ENCODE measurements at places on chromosomes 3 and 15.

DNA sequence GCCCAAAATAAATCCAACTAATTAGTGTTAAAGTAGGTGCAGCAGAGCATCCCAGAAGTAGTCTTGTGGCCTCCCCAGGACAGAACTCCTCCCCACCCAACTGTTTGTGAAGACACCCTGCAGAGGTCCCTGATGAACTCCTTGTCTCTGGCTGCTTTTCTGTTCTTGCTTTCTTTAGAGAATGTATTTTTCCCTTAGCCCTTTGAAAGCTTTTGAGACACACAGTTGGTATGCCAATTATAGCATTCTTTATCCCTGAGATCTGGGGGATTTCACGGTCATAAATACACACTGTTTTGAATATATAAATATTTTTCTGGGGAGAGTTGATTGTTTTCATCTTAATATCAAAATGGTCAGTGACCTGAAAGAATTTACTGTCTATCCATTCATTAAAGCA lies 9.8 kb downstream of the TFG start:
- no peak for DNase-seq

DNA sequence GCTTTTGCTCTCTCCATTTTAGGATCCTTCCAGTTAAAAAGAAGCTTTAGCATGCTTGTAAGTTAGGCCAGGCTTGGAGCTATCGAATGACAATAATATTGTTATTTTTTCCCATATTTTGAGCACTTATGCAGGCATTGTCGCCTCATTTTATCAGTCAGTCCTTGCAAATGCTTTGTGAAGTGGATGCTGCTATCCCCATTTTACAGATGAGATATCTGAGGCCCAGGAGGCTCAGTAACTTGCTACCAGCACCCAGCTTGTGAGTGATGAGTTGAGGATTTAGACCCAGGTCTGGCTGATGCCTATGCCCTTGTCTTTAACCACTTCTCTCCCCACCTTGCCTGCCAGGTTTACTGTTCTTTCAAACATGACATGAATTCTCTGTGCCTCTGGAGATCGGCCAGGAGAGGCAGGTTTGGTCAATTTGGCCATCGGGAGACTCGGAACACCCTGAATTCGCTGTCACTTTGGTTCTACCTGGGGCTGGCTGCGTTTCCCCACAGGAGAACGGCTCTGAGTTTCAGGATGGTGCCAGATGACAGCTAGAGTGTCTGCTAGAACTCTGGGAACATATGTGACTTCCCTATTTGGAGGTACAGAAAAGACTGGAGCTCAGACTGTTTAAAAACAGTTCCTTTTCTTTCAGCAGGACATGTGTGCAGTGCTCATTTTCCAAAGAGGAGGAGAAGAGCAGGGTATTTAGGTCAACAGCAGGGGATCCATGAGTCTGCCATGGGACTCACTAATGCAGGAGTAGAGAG lies 25.5 kb upstream of the ZNF710 start:
- no peak for DNase-seq

DNA sequence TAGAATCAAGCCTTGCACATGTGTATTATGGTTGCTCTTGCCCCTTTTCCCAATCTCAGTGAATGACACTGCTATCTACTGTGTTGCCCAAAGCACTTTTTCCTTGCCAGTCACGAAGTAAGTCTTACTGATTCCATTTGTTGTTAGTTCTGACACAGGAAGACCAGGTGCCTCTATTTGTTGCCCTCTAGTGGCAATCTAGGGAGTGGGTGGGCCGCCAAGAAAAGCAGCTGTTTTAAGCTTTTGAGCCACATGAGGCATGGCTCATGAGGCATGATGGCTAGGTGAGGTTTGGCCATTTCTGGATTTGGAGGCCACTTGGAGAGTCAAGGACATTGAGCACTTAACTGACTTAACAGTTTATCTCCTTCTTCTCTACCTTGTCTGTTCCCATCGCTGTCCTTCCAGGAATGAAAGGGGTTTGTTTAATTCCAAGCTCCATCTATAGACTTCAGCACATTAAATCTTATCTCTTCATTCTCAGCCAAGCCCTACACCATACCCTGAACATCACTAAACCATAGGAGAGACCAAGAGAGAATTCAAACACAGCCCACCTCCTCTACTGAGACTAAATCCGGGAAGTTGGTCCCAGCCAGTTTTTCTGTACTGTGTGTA lies 103.1 kb downstream of the HCN4 start:
- DNase-seq: peak; percentile 68

DNA sequence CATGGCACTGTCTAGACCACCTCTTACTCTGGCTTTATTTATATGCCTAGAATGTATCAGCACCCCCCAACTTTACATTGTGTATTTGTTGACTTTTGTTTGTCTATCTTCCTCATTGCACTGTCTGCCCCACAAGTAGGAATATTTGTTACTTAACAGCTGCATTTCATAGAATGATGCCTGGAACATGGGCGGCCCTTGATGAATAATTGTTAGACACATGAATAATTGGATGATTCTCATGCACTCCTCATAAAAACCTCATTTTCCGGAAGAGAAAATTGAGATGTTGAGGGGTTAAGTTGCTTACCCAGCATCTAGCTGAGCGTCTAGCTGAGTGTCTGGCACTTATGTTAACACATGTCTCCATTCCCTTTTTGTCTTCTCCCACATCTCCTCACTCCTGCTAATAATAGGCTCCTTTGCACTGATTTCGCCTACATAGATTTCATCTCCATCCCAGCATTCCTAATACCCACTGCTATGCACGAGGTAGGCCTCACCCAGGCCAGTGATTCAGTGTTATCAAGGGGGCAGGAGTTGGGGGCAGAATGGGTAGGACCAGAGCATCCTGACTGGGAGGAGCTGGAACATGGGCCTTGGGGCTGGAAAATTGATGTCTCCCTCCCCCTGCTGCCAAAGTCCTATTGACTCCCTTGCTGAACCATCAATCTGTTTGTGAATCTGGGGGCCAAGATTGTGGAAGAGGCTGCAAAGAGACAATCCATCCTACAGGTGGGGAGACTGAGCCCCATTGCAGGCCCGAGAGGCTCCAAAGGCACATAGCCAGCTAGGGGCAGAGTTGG lies 7.8 kb upstream of the WNT7A start:
- DNase-seq: no peak

DNA sequence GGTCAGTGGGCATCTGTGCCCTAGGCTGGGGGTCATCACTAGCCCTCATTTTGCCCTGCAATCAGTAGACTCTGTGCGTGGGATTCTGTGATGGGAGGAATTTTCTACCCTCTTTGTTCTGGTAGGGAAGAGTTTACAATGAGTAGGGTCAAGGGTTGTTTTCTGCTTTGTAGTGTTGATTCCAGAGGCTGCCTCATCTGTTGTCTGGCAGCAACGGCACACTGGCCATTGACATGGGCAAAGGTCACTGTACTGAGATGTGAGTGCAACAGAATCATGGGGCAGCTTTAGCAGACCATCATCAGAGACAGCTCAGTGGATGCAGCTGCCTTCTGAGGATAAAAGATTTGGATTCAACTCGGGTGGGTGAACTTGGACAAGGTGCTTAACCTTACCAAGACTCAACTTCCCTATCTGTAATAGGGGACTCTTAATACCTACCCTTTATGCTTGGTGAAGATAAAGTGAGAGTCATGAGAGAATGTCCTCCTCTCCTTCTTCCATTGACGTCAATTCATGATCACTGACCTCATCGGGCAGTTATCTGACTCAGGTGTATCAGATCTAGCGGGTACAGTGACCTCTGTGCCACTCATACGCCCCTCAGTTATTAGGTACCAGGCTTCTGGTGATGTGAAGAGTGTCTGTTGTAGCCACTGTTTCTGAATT lies 127.5 kb downstream of the RPLP1 start:
- DNase-seq: no peak

DNA sequence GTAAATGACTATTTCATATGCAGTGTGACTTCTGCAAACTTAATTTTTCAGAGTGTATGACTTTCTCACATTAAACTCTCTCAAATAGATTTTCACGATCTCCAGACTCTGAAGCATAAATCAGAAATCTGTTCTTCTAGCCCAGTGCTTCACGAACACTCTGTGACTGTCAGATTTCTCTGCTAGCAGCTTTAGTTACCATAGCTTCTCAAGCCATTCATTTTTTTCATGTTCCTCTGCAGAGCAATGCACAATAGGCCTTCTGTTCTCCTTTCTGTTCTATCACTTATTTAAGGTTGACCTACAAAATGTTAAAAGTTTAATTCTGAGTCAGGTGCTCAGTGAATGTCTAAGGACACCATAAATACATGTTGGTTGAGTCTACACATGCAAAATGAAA lies 1102.2 kb downstream of the TUSC7 start:
- DNase-seq: no peak

DNA sequence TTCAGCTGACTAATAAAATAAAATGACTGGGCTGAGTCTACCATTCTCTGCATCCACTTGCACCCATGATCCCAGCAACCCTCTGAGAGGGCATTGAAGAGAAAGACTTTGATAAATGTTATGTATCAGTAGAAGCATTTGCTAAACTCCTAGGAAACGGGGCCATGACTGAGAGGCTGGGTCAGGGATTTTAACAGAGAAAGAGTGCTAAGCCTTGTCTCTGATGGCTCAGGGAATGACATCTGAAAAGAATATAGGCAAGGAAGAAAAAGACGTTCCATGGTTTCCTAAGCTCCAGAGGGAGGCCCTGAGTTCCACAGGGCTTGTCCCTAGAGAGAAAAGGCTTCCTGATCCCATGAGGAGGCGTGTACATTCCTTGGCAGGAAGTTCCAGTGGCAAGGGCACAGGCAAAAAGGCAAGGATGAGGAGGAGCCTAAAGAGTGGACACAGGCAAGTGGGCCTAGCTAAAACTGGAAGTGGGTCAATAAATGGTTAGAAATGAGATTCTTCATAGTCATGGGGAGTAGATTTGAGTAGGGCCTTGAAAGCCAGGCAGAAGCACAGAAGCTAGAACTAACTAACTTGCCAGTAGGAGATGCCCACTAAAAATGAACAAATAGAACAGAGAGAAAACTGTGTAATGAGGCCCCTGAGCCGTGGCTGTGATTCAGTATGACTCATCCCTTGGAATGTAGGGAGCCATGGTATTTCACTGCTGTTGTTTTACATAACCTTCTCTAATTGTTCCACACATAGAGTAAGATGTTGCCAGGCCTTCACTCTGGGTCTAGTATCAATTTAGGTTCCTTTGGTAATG lies 44.9 kb upstream of the MANF start:
- peak; percentile 91 for DNase-seq

GRCh38 chr3:63383040-63383439 lies 104.9 kb downstream of the SYNPR start:
- DNase-seq: no peak

DNA sequence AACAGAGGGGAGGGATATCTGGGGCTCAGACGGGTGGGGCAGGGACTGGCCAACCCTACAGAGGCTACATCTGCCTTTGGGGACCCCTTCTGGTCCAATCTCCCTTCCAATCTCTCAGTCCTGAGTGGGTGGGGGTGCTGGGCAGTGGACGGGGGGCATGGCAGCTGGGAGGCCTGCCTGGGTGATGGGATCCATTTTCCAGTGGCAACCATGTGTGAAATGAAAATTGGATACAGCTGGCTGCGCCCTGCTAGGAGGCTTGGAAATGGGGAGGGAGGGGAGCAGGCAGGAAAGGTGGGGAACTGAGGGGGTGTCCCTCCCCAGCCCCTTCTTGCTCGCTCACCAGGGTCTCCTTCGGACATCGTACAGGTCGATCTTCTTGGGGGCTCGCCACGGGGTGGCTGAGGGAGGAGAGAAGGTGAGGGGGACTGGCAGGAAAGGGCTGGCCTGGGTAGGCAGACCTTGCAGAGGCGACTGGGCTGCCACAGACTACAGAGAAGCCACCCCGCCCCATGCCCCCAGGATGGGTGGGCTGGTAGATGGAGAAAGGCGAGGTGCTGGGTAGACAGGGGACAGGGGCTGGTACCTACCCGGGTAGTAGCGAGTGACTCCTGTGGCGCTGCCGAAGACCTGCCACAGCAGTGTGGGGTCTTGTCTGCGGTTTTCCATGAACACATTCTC lies 21.2 kb upstream of the TMEM115 start:
- no peak for DNase-seq

GRCh38 chr3:12559520-12559919 lies 2.6 kb downstream of the MKRN2 start:
- no peak for DNase-seq

DNA sequence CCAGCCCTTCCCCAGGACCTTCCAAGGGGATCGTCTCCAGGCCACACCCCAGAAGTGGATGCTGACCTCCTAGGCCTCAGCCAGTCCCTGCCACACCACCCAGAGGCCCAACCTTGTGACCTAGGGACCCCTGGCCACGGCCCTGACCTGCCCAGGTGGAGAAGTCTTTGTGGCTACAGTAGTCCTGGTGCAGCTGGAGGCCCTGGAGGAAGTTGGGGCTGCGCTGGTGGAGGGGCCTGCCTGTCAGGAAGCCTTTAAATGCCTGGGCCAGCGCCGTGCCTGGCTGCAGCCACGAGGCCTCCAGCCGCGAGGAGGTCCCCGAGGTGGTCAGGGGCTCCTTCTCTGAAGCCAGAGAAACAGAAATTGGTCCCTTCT lies 23.4 kb downstream of the PLA2G4D start:
- no peak for DNase-seq

GRCh38 chr15:40340740-40341400 lies at the start of gene CCDC9B:
Gene CCDC9B, minus strand, starts transcription at chr15:40340939. Its CDS starts 120 bp downstream, at chr15:40340819.
- peak; percentile 87 for DNase-seq

DNA sequence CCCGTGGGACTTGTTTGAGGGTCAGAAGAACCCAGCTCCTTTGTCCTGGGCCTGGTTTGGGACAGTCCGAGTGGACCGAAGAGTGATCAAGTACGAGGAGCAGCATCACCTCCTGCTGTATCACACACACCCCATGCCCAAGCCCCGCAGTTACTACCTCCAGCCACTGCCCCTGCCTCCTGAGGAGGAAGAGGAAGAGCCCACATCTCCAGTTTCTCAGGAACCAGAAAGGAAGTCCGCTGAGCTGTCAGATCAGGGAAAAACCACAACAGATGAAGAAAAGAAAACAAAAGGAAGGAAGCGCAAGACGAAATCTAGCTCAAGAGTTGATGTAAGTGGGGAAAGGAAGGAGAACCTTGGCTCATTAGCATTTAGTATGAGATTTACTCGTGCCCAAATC lies 3.3 kb upstream of the P2RY12 start:
- DNase-seq: no peak

GRCh38 chr15:99450896-99451358 lies 114.9 kb upstream of the MEF2A start:
- peak; percentile 90 for DNase-seq

GRCh38 chr3:46682974-46683373 lies 10.5 kb downstream of the ALS2CL start:
- no peak for DNase-seq

All from epithelial cell of esophagus (primary cell).